Fibroblast of skin of abdomen (primary cell): ENCODE measurements at places on chromosomes 1 and 21.

DNA sequence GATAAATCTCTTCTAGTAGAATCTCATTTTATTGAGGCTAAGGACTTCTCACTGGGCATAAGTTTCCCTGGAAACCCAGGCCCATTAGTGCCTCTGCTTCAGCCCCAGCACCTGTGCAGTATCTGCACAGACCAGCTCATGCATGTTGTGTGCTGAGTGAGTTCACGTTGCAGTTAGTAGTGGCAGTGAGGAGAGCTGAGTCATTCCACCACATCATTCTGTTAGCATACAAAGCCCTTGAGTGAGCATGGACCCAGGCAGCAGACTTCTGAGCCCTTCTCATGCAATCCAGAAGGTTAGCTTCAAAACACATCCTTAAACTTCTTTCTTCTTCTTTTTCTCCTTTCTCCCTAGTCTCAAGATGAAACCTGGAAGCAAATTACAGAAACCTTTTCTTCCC is 45.8 kb upstream of the NTPCR start:
- peak; percentile 63 for DNase-seq

DNA sequence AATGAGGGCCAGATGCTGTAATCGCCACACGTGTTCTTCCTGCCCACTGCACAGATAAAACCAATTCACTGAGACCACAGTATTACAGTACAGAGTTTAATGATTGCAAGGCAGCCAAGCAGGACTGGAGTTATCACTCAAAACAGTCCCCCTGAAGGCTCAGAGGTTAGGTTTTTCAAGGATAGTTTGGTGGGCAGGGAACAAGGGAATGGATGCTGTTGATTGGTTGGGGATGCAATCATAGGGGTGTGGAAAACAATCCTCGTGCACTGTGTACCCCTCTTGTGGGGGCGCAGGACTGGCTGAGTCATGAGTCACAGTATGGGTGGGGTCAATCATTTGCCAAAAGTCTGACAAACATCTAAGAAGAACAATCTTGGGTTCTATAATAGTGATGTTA is 12.4 kb upstream of the USP1 start:
- peak; percentile 7 for DNase-seq

- DNase-seq, result peak; percentile 71
These were observed 508.6 kb downstream of the RWDD3 start for GRCh38 chr1:95742591-95743089.

DNA sequence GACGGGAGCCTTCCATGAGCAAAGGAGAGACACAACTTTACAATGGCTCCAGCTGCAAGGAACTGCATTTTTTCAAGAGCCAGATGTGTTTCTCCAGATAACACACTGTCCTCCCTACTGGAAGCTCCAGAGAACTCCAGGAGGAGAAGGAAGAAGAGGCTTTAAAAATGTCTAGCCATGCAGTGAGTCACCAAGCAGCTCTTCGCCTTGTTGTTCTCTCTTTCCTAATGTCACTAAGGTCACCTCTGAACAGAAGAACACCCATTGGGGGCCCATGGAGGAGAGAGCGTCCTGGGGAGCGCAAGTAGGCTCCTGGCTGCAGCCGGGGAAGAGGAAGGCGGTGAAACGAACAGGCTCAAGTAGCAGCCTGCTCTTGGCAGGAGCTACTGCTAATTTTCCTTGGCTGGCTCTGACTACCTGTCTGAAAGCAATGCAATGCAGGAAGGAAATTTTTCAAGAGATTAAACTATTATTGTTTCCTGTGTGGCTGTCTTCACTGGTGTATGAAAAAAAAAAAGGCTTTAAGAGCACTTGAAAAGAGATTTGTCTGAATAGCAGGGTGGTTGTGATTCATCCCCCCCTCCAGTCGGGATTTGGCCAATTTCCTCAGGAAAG is 321.9 kb downstream of the SETD4 start:
- peak; percentile 60 for DNase-seq

- no peak for DNase-seq
These were observed 1.4 kb downstream of the PPM1J start for GRCh38 chr1:112713466-112714312.

GRCh38 chr1:61046434-61046833 is 35.9 kb upstream of the NFIA start:
- DNase-seq, result no peak
